ENCODE measurements at places on chromosomes 4 and X.

GRCh38 chr4:83449009-83449408 lies 6.6 kb downstream of the HELQ start:
- no peak for DNase-seq

GRCh38 chrX:25941087-25941486 lies 197.1 kb upstream of the MAGEB18 start:
- DNase-seq = no peak

DNA sequence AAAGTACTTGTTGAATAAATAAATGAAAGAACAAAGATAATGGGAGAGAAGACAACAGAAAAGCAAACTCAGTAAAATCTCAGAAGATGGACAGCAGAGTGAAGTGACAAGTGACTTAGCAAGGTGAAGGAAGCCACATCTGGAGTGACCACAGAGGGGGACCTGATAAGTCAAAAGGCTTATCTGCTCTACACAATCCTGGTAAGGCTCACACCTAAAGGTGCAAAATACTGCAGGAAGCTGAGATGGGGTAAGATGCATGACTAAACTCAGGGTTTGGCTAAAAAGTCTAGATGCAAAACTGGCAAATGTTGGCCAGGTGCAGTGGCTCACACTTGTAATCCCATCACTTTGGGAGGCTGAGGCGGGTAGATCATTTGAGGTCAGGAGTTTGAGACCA lies 22.2 kb downstream of the TRMT2B start:
- DNase-seq = no peak

DNA sequence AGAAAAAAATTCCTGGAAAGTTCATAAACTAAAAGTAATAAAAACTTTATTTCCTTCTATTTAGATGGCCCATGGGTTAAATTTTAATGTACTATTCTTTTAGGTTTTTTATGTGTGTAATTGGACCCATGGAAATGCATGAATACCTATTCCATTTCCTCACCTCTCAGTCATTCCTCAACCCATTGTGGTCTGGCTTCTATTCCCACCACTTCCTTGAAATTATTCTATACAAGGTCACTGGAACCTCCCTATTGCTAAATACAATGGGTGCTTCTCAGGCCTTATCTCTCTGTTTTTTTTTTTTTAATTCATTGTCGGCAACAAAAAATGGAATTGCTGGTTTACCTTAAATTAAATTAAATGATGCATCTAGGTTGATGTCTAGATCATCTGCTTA lies 17.2 kb downstream of the SLC39A8 start:
- DNase-seq = no peak

DNA sequence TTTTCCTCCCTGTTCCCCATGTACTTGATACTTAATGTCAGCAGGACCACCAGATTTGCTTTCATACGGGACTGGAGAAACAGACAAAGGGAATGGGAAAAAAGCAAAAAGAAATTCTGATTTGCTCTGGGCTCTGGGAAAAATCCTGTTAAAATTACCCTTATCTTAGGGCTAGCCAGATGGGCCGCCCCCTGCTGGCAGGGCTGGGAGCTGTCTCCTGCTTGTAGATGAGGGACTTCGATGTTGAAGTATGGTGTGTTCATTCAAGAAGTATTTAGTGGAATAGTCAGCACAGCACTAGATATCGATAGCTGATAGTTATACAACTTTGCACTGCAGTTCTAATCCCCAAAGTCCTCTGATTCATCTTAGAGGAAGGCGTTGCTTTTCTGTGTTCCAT lies 45.8 kb downstream of the BCORL1 start:
- no peak for DNase-seq

- DNase-seq = no peak
Observed at GRCh38 chr4:91935217-91935616, 368.5 kb upstream of the GRID2 start.

DNA sequence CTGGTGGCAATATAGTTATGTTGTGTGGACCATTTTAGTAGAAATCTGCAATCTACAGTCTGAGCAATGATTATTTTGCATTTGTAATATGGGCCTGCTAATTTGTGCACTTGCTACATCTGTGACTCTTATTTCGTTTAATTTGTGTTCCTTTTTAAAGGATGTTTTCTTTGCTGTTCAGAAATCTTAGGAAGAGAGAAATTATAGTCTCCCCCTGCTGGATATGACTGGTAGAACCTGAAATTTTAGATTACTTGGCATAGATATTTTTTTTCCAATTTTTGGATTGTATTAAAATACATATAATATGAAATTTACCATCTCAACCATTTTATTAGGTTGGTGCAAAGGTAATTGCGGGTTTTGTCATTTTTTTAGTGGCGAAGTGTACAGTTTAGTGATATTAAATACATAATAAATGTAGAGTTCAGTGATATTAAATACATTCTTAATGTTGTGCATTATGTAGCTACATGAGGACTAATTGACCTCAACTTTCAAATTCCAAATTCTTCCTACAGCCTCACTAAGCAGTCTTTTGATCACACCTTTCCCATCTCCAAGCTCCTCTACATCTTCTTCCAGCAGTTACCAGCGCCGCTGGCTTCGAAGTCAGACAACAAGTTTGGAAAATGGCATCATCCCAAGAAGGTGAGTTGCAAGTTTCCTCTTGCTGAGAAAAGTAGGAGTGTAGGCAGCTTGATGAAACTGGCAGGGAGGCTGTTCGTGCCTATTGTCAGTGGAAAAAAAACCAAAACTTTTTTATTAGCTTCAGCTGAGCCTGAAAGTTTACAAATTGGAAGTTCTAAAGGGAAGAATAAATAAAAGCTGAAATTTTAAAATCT lies 82.2 kb downstream of the FNIP2 start:
- DNase-seq = no peak

GRCh38 chrX:142186103-142186502 lies 19.0 kb downstream of the MAGEC2 start:
- no peak for DNase-seq

Data from left forelimb (tissue), 1 donor.